ENCODE measurements at places on chromosomes 4 and X.

DNA sequence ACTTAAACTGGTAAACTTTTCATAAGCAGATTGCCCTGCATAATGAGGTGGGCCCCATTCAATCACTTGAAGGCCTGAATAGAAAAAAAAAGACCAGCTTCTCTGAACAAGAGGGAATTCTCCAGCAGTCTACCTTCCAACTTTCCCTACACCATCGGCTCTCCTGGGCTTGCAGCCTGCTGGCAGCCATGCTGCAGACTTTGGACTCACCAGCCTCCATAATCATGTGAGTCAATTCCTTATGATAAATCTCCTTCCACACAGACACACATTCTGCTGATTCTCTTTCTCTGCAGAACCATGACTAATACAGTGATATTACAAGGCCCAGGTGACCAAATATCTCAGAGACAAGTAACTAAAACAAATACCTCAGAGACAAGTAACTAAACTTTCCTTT lies 113.8 kb upstream of the WDR17 start:
- DNase-seq = no peak

GRCh38 chr4:134636338-134637051 lies 434.9 kb upstream of the PABPC4L start:
- no peak for DNase-seq

GRCh38 chrX:136863826-136864225 lies 16.7 kb downstream of the RBMX start:
- no peak for DNase-seq

DNA sequence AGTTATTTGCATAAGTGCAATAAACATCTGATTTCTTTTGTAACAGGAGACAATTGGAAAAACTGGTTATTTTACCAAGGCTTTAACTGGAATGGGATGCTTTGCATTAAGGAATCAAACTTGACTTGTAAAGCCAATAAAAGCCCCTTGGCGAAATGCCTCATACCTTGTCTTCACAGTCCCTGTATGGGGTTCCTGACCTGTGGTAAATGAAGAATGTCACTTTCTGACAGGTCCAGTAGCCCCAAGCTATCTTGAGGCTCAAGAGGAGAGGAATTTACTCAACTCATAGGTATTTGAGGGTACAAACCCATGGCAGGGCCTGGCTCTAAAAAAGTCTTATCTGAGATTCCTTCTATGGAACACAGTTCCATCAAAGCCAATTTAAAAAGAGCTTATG lies 78.0 kb downstream of the ACOX3 start:
- no peak for DNase-seq

GRCh38 chrX:149641835-149642234 lies 10.2 kb upstream of the TMEM185A start:
- DNase-seq = no peak

DNA sequence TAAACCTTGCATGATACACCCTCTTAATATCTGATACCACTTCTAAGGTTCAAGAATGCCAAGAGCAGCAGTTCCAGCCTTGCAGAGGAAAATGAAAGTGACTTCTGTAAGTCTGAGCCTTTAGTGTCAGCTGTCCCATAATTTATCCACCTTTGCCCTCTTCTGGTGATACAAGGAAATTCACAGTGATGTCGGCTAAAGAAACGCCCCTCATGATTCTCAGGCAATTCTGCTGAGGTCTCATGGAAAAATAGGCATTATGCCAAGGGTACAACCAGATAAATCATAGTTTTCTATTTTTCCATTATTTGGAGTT lies 172.2 kb upstream of the CXCL13 start:
- no peak for DNase-seq

DNA sequence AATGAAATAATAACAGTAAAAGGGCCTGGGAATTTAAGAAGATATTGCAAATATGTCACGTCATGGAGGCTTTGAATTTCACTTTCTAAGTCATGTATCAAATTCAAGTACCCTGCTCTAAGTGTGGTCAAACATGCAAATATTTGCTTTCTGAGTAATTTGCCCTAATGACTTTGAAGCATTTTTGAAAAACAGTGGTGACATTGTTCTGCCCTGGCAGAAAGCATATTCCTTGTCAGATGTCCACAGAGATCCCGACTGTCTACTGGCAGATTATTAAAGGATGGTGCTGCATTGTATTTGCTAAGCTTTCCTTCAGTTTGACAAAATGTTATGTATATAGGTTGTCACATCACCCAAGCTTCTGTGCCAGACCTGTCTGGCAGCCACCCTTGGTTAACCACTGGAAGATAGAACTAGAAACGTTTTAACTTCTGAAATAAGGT lies 92.5 kb downstream of the ANK2 start:
- DNase-seq = no peak

GRCh38 chrX:23524467-23524866 lies 142.8 kb upstream of the PRDX4 start:
- no peak for DNase-seq

DNA sequence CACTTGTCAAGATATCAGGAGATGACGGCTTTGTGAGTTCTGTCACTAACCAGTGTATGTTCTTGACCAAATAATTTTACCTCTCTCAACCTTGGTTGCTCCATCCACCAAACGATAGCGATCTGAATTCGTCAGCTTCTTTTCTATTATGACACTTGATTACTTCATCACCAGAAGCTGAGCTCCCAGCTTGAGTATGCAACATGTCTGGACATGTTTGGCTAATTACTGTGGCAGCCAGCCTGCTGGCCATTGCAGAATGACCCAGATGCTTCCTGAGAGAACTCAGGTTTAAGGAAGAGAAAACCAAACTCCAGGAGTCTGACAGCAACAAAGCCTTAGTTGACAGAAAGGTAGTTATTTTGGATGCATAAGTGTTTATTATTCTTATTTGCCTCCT lies 46.4 kb upstream of the PARM1 start:
- no peak for DNase-seq

DNA sequence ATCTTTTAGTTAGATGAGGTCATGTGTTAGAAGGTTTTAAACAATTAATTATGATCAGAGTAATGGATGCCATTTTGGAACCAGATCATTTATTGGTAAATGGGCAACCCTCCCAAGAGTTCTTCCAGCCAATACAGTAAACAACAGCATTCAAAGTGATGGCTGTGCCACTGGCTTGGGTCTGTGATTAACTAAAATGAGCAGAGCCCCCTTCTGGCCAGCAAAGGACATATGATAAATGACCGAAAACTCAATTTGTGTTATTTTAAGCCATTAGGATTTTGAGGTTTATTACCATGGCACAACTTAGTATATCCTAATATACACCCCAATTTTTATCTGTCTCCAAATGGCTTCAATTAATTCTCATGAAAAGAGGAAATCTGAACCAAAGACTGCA lies 90.8 kb upstream of the NPFFR2 start:
- DNase-seq = no peak

DNA sequence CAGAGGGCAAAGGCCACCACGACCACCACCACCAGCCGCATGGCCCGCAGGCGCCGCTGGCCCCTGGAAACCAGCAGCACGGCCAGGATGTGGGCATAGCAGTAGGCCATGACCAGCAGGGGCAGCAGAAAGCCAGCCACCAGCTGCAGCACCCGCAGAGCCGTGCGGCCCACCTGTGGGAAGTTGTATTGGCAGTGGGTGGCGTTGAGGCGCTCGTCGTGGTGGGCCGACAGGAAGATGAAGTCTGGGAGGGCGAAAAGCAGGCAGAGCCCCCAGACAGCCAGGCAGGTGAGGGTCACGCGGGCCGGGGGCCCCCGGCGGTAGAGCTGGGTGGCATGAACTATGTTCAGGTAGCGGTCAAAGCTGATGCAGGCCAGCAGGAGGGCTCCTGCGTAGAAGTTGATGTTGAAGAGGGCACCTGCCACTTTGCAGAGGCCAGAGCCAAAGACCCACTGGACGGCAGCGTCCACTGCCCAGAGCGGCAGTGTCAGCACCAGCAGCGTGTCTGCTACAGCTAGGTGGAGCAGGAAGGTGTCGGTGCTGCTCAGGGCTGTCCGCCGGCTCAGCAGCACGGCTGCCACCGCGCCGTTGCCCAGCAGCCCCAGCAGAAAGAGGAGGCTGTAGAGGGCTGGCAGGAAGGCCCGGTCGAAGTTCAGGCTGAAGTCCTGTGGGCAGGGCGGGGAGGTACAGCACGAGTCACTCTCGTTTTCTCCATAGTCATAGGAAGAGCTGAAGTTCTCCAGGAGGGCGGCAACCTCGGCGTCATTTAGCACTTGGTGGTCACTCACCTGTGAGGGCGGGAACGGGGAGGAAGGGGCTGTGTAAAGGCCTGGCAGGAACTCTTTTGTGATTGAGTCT lies 1.4 kb downstream of the CXCR3 start:
- no peak for DNase-seq

- DNase-seq = no peak
These were observed 55.2 kb upstream of the FGFBP2 start for GRCh38 chr4:16018061-16018676.

DNA sequence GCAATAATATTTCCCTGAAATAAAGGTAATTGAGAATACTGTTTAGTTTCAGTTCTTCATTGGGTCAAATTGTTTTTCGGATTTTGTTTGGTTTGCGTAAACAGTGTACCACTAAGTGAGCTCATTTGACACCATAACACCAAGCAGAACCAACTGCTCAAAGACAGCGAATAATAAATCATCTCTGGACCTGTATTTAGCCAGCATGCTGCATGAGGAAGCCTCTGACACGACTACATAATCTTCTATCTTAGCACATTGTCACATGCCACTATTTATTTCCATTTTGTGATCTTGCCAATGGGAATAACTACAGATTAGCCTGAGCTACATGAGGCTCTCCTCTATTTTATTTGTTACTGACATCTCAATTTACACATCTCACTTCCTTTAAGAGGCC lies 12.1 kb upstream of the PRKG2 start:
- no peak for DNase-seq

GRCh38 chr4:47482326-47482725 lies 2.7 kb upstream of the ATP10D start:
- DNase-seq = no peak

DNA sequence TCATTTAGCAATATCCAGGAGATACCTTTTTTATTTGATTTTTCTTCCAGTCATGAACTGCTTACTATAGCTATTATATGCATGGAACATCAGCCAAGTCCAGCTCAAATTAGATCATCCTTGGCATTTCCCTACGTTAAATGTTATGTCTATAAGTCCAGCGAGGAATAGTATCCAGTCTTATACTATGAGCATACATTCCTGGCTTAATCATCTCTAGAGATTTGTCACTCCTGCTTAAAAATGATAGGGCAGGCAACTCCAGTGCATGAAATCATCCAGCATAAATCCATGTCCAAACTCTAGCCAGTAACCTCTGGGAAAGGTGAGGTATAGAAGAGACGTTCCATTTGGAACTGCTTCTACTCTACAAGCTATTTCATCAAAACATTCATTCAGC lies 126.7 kb upstream of the VCX2 start:
- DNase-seq = no peak

DNA sequence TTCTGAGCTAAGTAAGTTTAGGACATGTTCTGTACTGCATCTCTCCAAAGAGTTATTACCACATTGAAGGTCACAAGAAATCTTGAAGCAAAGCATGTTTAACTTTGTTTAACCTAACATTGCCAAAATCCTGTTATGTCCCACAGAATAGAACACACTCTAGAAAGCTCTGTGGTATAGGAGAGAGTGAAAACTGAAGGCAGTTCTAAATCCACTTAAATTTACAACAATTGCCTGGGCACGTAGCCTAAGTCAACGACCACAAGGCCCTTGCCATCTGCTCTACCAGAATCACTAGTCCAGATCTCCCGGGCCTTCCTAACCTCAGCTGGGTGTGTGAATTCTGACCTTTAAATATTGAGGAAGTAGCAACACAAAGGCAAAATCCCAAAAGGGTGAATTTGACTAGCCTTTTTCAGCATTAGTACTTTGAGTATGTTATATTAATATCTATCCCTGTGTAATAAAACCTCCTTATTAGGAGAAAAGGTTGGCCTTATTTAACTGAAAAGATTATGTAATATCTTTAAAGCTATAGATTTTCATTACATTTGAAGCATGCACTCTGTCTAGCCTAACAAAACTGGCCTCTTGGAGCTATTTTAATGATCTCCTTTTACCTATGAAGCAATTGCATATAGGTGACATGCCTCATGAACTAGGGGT lies 4.5 kb upstream of the MAML3 start:
- no peak for DNase-seq

GRCh38 chrX:15384304-15384703 lies at the start of gene VEGFD:
TSS of gene VEGFD (minus strand) at chrX:15384413. CDS start at chrX:15383946, 467 bp downstream.
- DNase-seq = no peak

GRCh38 chr4:112060212-112060611 lies 85.0 kb upstream of the FAM241A start:
- no peak for DNase-seq

DNA sequence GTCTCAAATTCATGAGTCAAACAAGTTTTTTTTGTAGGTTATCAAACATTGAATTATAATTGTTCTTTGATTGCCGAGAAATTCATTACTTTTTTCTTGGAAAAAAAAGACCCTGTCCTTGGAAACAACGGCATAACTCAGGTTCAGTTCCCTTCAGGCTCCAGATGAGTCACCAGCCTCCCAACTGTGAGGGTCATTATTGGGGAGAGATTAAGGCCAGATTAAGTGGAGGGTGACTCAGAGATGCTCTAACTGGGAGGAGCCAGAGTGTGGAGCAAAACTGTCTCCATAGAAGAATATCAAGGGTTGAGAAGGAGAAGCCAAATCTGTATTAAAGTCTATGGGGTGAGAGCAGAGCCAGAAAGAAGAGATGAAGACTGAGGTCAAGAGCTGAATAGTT lies 9.6 kb downstream of the ADGRG4 start:
- no peak for DNase-seq

GRCh38 chr4:8340781-8341241 lies 71.3 kb downstream of the HTRA3 start:
- no peak for DNase-seq

DNA sequence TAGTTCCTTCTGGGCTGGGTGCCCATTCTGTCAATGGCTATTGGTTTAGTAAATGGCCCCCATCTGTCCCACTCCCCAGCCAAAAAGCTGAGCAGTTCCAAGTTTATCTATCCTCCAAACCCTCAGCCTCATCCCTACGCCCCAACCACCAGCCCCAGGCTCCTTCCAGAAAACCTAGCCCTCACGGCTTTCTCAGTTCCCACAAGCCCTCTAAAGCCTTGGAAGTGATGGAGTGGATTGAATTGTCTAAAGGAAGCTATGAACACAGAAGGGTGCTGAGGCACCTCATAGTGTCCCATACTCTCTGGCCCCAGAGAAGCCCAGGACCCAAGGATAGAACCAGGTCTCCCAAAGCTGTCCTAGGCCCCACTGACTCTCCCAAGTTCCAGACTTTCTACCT lies 75.6 kb upstream of the EFNB1 start:
- DNase-seq = no peak

All from CD4-positive, alpha-beta T cell (primary cell).